Hematopoietic multipotent progenitor cell treated with erythropoietin and hydrocortisone succinate and interleukin-3 and kit ligand, for 4 days (in vitro differentiated cells): ENCODE measurements at places on chromosomes 3 and 15.

DNA sequence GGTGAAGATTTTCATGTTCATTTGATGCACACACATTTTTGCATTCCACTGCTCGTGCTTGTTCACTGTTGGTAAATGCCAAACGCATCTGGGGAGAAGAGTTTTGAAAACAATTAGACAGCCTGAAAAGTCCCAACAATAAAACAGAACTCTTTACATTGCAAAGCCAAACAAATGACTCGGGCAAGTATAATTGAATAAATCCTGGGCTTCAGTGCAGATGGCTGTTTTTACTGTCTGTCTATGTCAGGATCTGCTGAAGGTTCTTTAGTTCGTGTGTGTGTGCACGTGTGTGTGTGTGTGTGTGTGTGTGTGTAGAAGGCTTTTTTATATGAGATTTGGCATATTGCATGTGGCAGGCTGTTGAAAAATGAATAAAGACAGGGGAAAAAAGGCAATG lies 277.5 kb upstream of the CDIN1 start:
- no peak for DNase-seq

- DNase-seq, result no peak
Observed at GRCh38 chr3:148510116-148510515, 187.6 kb upstream of the AGTR1 start.

DNA sequence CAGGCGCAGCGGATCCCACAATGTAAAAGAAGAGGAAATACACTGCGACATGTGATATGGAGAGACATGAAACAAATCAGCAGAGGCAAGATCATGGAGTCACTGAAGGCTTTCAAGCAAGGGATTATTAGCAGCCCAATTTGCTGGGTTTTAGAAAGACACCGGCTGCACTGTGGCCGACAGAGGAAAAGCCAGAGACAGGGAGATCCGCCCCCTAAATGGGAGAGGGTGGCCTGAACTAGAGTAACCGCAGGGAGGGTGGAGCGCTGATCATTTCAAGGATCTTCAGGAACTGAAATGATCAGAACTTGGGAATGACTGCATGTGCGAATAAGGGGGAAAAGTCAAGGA lies 612 bp upstream of the C15orf40 start:
- peak; percentile 55 for DNase-seq

- peak; percentile 92 for DNase-seq
Observed at GRCh38 chr3:14761121-14761672, 57.6 kb upstream of the FGD5 start.

DNA sequence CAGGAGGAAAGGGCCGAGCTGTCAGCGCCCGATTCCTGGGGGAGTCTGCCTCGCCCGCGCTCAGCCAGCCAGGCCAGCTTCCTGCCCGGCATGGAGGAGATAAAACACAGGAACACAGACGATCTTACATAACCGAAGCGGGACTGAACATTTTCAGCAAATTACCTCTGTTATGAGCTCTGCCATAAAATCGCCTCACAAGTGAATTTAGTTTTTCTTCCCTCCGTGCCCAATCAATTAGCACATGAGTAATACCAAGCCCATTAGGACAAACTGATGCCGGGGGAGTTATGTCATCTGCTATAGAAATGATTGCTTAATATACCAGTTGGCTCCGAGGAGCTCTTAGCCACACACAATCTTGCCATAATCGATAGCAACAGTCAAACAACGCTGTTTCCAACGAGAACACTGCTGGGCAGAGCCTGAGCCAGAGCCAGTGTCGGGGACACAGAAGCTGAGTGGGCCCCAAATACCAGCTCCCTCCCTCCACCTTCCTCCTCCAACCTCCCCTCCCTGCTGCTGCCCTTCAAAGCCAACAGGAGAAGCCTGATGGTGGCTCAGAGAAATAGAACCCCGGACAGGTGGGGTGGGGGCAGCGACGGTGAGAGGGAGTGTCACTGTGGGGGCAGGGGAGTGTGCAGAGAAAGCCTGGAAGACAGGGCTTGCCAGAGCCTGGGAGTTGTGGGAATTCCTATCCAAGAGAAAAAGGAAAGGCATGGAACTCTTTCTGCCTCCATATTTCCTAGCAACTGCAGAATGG lies 279.4 kb upstream of the TLE3 start:
- DNase-seq, result peak; percentile 66

- DNase-seq, result no peak
Observed at GRCh38 chr3:125119752-125120378, 64.1 kb upstream of the HEG1 start.

DNA sequence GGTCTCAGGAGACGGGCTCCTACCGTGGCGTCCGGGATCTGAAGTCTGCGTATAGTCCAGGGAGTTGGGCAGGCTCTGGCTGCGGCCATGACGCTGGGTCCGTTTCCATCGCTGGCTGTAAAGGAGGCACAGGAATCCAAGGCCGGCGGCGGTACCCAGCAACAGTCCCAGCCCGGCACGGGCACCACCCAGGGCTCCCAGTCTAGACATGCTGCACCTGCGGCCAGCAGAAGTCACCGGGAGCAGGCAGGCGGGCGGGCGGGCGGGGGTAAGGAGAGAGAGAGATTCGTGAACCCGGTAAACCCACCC lies 526 bp downstream of the RMDN3 start:
- DNase-seq, result no peak

GRCh38 chr3:48727511-48727910 lies 10.5 kb upstream of the IP6K2 start:
- DNase-seq, result no peak

DNA sequence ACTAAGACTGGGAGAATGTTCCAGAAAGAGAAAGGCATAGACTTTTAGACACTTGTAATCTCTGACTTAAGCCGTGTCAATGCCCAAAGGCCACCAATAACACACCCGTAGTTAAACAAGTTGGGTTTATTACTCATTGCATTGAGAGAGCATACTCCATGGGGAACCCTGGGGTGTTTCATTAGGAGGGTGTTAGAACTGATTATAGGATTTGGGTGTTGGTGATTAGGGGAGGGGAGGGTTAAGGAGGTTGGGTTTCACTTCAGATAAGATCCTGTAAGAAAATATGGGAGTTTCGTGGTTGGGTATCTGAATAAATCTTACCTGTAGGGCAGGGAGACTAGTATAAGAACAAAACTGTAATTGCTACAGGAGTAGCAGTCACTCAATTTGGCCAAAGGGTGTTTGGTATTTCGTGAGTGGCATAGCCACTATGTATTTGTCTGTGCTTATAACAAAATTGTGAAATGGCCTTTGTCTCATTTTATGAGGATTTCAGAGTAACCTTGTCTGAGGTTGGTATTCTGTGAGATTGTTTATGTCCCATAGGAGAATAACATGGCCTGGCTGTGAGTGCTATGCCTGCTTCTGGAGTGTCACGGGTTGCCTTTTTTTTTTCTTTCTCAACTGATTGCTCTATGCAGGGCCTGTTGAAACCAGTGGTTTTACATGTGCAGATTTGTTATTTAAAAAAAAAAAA lies 2.9 kb downstream of the HACD3 start:
- DNase-seq, result peak; percentile 19

- peak; percentile 86 for DNase-seq
Observed at GRCh38 chr3:196620161-196620604, 19.3 kb upstream of the NRROS start.

- no peak for DNase-seq
Observed at GRCh38 chr15:41911691-41912345, 18.0 kb upstream of the SPTBN5 start.

DNA sequence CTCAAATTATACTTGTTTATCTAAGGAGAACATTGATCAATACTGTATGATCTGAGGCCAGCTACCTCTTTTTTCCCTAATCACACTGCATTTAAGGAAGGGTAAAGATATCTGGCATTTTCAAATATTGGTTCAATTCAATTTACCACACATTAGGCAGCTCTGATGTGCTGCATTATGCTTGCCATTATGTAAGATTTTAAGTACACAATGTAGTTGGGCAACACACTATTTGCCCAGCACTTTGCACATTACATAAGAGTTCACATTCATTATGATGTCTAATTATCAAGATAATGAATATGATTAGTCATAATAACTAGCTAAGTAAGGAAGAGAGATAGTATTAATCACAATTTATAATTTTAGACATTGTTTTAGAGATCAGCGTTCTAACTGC lies 196.3 kb downstream of the BCHE start:
- no peak for DNase-seq

GRCh38 chr15:100849021-100849854 lies 30.4 kb upstream of the ALDH1A3 start:
- peak; percentile 67 for DNase-seq

GRCh38 chr3:109175411-109175810 lies 38.9 kb downstream of the C3orf85 start:
- DNase-seq, result no peak

DNA sequence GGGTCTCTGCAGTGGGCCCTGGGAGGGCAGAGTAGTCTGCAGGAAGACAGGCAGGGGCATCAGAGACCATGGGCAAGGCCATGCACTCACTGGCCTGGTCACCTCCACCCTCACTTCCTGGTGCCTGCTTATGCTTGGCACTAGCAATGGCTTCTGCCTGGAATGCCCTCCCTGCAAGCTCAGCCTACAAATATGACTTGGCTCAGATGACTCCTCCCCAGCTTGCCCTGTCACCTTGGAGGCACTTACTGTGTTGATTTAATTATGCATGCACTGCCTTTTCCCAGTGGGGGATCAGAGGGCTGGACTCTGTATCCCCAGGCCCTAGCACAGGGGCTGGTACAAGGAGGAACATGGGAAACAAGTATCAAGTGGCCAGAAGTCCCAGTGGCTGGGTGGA lies 7.8 kb downstream of the C3orf18 start:
- no peak for DNase-seq

DNA sequence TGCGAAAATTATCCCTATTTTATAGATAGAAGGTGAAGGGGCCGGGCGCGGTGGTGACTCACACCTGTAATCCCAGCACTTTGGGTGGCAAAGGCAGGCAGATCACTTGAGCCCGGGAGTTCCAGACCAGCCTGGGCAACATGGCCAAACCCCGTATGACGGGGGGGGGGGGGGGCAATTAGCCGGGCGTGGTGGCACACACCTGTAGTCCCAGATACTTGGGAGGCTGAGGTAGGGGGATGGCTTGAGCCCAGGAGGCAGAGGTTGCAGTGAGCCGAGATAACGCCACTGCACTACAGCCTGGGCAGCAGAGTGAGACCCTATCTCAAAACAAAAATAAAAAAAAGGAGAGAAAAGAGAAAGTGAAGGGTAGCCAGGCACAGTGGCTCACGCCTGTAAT lies 1.4 kb downstream of the AAGAB start:
- DNase-seq, result no peak

GRCh38 chr3:9241956-9242355 lies 7.5 kb downstream of the SRGAP3 start:
- no peak for DNase-seq

DNA sequence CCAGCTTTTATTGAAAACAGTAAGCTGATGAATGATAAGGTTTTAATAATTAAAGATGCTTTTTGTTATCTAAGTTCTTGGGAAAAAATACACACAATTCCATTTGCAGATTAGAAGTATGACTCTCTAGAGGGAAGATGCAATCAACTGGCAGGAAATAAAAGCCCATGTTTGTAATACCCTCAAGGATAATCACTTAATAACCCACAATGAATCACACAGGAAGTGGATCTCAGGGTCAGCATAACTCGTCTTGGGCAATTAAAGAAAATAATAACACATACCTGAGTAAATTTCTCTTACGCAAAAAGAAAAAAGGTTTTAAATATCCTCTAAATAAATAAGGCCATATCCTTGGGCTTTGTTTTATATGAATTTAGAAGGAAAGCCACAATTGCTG lies 9.4 kb upstream of the EID1 start:
- no peak for DNase-seq

DNA sequence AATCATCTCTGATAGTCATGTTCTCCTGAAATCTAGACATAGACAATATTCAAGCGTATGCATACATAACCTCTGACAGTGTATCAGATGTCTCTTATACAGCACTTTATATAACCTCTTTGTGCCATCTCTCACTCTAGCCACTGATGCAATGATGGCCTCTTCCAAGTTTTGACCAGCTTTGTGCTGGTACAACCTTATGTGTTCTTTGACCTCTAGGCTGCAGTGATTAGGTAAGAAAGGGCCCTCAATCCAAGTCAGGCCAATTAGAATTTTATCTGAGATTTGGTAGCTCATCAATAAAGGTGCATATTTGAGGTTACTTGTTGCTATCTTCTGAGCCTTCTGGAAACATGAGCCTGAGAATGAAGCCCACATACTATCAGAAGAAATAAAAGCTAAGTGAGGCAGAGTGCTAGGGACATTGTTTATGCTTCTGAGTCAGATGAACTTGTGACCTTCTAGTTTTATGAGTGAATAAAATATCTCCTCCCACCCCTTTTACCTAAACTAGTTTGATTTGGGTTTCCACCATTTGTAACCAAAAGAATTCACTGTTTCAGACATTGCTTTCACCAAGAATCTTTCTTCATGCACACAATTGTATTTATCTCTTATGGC lies 283.2 kb upstream of the SUCLG2 start:
- DNase-seq, result no peak

GRCh38 chr15:90479656-90480055 lies 50.1 kb upstream of the CRTC3 start:
- DNase-seq, result no peak

DNA sequence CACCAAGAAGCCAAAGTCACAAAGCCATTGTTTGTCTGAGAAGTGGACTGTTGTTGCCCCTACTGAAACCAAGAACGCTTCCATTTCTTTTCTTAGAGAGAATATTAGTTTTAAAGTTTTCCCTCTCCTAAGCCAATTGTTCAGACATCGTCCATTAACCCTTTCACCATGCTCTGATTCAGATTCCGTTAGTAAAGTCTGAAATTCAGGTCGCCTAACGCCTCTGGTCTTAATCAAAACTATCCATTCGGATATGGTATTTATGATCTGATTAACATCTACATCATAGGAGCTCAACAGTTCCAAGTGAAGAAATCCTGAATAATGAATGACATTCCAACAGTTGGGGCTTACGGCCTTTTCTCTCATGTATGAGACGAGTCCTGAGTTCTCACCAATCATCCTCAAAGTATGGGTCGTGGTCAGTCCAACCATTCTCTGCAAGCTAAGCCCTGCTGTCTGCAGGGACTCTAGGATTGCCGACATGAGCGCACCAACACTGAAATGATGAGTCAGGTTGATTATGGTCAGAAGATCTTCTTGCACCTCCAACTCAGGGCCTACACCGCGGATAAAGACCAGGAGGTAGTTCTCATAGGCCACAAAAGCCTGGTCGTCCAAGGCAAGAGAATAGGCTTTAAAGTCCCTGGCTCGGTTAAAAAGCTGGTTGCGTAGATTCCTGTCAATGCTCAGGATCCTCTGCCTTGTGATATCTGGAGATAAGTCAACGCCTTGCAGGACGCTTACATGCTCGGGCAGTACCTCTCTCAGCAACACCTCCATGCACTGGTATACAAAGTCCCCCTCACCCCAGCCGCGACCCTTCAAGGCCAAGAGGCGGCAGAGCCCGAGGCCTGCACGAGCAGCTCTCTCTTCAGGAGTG lies 767 bp downstream of the EPM2AIP1 start:
- DNase-seq, result peak; percentile 66

- no peak for DNase-seq
Observed at GRCh38 chr15:45431511-45431910, 53.2 kb upstream of the GATM start.
